ENCODE measurements at places on chromosomes 11 and 22.
A peak's percentile ranks its signal among the peaks of the same experiment; 100 is the strongest.

GRCh38 chr11:9004183-9004926 lies 554 bp upstream of the NRIP3 start:
- peak; percentile 17 for DNase-seq

DNA sequence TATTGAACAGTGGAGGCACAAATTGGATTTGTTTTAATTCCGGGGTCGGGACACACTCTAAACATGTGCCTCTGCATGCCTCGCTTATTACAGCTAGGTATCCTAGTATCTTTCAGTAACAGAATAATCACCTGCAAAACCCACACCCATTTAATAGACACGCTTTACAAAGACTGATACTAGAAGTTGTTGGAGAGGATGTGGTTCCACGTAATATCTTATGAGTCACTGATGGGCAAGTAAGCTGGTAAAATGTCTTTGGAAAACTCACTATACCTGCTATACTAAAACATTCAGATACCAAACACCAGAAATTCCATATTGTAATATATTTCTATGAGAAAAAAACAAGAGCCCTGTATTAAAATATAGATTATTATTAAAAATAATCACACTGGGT lies 84.0 kb downstream of the GGTLC2 start:
- no peak for DNase-seq

GRCh38 chr11:14184028-14184940 lies 174.7 kb downstream of the RRAS2 start:
- no peak for DNase-seq

GRCh38 chr11:117914398-117914761 lies 14.8 kb downstream of the TMPRSS13 start:
- DNase-seq = no peak

- DNase-seq = no peak
These were observed 482 bp downstream of the DDX17 start for GRCh38 chr22:38505541-38506117.

DNA sequence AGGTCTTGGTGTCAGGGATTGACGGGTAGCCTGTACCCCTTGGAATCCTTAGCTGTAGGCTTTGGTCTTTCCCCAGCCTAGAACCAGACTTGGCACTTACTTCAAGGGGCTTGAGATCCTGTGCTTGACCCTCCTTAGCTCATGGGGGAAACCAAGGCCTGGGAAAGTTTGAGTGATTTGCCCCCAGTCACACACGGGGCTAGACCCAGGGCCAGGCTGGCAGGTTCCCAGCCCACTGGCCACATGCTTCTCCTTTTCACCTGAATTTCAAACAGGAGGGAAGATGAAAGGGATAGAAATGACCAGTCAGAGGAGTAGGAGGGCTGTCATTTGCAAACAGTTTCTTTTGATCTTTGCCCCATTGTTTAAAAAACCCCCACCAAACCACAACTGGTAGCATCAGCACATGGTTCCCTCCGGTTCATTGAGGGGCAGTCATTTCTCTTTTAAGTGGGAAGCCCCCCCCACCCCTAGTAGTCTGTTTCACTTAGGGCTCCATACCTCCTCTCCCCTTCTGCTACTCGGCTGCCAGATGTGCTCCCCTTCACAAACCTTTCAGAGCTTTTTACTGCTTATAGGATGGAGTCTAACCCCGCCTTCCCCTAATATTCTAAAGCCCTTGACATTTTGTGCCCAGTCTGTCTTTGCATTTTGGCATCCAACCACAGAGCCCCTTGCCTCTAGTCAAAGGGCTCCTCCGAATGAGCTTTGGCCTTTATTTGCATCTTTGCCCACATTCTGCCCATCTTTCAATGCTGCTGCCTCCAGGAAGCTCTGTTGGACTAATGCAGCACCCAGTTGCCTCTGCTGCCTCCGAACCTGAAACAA lies 37.6 kb downstream of the ZNRF3 start:
- no peak for DNase-seq

DNA sequence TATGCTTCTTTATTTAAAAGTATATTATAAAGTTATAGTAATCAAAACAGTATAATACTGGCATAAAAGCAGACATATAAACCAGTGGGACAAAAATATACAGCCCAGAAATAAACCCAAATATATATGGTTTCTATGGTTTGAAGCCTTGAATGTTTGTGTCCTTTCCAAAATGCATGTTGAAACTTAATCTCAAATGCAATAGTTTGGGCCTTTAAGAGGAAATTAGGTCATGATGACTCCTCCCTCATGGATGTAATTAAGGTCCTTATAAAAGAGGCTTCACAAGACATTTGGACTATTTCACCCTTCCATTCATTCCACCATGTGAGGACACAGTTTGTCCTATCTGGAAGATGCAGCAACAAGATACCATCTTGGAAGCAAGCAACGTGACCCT lies at the start of gene MS4A6E:
Gene MS4A6E (plus strand): TSS at position 301 of the 400 bp plus-strand sequence. CDS start 7,641 bp downstream, outside the sequence.
- no peak for DNase-seq

- DNase-seq = no peak
These were observed 96.0 kb downstream of the ETS1 start for GRCh38 chr11:128491195-128491936.

GRCh38 chr11:47271961-47272661 lies 2.2 kb downstream of the MADD start:
- no peak for DNase-seq

- no peak for DNase-seq
These were observed 15.0 kb upstream of the NXPE4 start for GRCh38 chr11:114610550-114610949.

GRCh38 chr11:33500861-33501479 lies 199.7 kb downstream of the C11orf91 start:
- DNase-seq = no peak

GRCh38 chr22:27840436-27840835 lies 38.9 kb upstream of the MN1 start:
- DNase-seq = no peak

DNA sequence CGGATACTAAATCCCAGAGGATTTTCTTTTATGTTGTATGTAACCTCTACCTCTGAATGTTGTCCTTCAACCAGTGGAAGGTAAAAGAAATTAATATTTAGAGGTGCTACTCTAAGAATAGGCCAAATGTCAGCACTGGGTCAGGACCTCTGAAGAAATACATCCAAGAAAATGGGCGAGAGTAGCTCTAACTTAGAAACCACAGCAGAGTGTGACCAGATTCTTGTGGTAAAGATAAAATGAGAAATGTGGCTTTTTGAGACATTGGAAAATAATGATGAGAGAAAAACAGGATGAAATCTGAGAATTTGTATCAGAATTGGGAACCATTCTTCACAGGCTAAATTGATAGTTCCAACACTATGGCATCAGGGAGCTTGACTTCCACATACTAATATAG lies 63.5 kb downstream of the CSTPP1 start:
- no peak for DNase-seq
